ENCODE measurements at places on chromosomes 1 and 21.

DNA sequence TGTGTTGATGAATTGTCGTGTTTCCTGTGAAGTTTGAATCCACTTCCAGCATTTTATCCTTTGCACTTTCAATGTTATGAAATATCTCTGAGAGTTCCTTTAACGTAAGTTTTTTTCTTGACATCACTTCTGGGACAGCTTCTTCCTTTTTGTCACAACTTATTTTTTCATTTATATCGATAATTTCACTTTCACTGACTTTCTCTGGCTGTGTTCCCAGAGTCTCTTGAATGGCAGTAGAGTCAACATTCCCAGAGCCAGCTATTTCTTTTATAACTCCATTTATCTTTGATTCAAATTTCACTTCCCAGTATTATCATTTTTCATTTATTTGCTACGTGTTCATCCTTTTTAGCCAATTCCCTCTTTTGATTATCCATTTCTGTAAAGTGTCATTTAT, 256.5 kb downstream of the PAPPA2 start:
- DNase-seq, result no peak

DNA sequence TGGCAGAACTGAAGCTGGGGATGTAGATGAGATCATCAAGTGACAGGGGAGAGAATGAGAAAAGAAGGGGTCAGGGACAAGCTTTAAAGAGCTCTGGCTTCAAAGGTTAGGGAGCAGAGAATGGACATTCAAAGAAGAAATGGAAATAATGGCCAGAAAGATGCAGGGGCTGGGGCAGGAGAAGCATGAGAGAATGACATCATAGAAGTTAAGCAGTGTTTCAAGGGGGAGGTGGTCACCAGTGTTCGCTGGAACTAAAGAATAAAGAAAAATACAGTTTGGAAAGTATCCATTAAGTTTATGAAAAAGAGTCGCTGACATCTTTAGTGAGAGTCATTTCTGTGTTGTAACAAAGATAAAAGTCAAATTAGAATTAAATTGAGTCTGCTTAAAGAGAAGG, 44.3 kb downstream of the TARBP1 start:
- DNase-seq, result no peak

DNA sequence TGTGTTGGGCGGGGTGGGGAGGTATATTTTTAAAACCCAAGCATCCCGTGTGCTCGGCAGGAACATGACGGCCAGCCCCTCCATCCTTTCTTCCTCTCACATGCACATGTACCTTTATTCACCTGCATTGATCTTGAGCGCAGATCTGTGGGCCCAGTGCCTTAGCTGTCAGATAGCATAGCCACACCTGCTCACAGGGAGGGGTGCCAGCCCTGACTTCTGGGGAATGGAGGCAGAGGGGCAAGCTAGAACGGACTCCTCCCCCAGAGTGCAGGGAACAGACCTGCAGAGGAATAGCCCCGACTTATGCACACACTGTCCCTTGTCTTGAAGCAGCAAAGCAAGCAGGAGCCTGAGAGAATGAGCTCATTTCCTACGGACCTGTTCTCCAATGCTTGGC, 56.1 kb downstream of the DESI2 start:
- no peak for DNase-seq

DNA sequence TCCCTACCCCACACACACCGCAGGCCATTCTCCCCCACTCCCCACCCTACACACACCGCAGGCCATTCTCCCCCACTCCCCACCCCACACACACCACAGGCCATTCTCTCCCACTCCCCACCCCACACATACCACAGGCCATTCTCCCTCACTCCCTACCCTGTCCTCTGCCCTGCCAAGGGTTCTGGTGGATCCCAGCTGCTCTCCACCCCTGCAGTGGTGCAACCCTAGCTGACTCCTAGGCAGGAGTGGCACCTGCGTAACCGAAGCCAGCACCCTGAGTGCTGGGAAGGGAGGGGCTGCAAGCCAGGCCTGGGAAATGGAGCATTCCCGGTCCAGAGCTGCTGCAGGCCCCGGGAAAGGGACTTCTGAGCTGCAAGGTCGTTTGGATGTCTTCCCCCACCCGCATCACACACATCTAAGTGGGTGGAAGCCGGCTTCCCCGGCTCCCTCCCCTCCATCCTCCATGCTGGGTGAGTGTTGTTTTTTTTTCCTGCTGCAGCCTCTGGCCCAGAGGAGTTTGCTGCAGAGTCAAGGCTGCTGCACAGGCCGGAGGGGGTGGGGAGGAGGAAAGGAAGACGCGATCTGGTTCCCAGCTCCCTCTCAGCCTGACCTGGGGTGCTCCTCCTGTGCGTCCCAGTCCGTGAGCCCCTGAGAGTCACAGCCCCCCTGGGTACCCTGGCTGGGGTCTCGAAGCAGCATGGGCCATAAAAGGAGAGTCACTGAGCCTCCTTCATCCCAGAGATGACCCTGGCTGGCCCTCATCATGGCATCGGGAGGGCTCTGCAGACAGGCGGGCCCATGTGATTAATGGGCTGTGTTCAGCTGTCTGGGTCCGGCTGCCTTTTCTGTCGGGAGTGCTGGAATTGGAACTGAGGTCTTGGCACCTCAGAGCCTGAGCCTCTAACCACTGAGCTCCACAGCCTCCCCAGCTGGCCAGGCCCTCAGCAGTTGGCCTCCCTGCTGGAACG, 16.1 kb downstream of the H6PD start:
- DNase-seq, result no peak

DNA sequence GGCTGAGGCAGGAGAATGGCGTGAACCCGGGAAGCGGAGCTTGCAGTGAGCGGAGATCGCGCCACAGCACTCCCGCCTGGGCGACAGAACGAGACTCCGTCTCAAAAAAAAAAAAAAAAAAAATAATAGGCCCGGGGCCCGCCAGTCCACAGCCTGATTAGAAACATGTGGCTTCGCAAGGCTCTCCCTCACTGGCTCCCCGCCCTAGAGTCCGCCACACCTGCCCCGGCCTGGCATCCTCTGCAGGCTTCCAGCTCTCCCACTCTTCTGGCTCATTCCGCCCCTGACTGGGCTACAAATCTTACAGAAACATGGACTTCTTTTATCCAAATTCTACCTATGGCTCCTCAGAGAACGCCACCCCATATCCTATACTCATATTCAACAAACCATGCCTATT, 32.4 kb downstream of the PGBD5 start:
- no peak for DNase-seq

- DNase-seq, result no peak
Observed at GRCh38 chr1:7491818-7492173, 279.3 kb upstream of the VAMP3 start.

- DNase-seq, result no peak
Observed at GRCh38 chr21:34884346-34884929, 164.7 kb downstream of the RUNX1 start.

GRCh38 chr1:7681401-7681800, 89.7 kb upstream of the VAMP3 start:
- DNase-seq, result no peak

GRCh38 chr21:34690041-34690792, 21.4 kb downstream of the CLIC6 start:
- DNase-seq, result no peak

- peak; percentile 13 for DNase-seq
Observed at GRCh38 chr1:14661222-14661621, 62.7 kb downstream of the KAZN start.

DNA sequence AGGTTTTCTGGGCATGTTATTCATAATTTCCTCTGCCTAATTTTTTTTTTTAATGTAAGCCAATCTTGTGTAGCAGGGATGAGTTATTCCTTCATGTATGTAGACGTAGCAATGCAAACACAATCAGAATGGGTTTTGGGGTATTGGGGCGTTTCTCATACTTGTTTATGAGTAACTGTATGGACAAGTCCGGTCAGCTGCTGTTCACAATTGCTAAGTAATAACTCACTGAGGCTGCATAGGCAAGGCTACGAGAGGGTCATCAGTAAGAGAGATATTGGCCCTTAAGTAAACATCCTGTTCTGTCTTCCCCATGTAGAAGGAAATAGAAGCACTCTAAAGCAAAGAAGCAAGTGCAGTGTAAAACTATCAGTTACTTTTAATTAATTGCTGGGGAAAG, 9.5 kb upstream of the TARS2 start:
- DNase-seq, result no peak

DNA sequence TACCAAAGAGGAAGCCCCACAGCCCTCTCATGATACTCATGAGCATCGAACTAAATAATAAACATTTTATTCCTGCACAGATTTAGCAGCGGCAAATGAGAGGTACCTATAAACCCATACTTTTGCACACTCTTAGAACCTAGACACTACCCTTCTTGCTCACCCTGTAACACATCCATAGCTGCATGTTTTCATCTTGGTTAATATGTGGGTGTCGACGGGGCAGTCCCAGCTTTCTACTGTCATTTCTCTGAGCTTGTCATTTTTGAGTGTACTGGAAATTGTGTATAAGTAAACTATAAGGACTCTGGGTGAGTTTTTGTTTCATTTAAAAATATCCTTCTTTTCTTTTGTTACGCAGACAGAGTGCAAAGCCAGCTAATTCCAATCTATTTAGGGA, 25.5 kb downstream of the OVGP1 start:
- no peak for DNase-seq

DNA sequence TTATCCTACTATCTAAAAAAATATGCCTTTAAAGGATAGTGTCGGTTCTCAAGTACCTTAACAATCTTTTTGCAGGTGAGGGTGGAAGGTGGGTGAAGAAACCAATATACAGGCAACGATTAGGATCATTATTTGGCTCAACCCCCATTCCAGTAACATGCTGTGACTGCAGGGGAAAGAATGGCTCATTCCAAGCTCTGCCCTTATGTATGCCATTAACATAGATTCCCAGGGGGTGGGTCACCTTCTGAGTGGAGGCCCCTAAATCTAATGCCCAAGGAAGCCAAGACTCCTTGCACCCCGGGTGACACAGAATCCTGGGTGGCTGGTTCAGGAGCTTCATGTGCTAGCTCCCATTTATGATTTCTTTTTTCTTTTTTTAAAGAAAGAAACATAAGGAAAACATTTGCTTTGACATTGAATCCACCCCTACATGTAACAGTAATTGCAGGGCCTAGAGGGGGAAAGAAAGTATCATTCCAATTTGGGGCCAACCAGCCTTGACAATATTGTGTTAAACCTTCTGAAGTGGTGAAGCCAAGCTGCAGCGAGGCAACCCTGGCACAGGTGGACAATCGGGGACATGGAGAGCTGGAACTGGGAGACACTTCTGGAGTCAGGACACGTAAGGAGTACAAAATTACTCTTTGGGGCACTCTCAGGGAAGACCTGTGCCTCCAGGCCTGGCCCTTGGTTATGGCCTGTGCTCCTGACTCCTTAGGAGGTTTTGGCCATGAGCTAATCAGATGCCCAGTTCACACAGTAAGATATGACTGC, 200.3 kb downstream of the PBX1 start:
- DNase-seq, result no peak

- no peak for DNase-seq
Observed at GRCh38 chr1:156554971-156555370, 17.4 kb downstream of the IQGAP3 start.

DNA sequence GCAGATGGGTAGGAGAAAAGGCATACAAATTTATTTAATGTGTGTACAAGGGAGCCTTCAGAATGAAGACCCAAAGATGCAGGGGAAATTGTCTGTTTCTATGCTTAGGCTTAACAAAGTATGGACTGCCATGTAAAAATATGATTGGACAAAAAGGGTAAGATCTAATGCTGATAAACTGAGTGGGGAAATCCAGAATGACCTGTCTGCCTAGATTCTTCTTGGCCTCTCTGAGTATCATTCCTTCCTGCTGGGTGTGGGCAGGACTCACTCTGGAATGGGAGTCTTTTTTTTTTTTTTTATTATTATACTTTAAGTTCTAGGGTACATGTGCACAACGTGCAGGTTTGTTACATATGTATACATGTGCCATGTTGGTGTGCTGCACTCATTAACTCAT, 61.0 kb downstream of the IGSF5 start:
- DNase-seq, result no peak

GRCh38 chr1:237492359-237492758, 398.4 kb downstream of the ZP4 start:
- DNase-seq, result no peak

GRCh38 chr1:98870959-98871903, 133.4 kb downstream of the PLPPR5 start:
- DNase-seq, result no peak

DNA sequence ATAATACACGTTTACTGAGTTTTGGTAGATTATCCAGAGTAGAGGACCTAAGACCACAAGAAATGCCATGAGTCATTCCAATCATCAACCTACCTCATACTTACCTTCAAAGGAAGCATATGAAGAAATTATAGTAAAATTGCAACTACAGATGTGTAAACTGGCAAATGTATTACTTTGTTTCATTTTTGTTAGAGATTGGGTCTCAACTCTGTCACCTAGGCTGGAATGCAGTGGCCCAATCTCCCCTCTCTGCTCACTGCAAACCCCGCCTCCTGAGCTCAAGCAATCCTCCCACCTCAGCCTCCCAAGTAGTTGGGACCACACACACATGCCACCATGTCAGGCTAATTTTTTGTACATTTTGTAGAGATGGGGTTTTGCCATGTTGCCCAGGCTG, 5.2 kb downstream of the TMCO1 start:
- DNase-seq, result no peak

- DNase-seq, result peak; percentile 81
Observed at GRCh38 chr21:45470773-45471524, 66.0 kb downstream of the COL18A1 start.

DNA sequence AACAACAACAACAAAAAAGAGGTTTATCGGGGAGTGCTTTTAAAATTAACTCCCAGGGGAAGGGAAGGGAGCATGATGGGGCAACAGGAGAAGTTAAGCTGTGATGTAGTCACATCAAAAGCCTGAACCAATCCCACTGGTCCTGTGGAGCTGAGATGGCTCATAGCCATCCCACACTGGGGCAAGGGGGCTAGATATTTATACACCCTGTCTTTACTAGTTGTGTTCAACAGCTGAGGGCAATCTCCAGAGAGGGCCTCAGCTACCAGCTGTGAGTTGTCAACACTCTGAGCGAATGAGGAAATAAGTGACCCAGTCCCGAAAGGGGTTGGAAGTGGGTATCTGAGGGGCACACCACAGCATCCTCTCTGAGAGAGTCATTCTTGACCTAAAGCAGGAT, 31.0 kb upstream of the CREG1 start:
- no peak for DNase-seq

- peak; percentile 32 for DNase-seq
Observed at GRCh38 chr1:95002540-95003432, 70.0 kb downstream of the ALG14 start.

DNA sequence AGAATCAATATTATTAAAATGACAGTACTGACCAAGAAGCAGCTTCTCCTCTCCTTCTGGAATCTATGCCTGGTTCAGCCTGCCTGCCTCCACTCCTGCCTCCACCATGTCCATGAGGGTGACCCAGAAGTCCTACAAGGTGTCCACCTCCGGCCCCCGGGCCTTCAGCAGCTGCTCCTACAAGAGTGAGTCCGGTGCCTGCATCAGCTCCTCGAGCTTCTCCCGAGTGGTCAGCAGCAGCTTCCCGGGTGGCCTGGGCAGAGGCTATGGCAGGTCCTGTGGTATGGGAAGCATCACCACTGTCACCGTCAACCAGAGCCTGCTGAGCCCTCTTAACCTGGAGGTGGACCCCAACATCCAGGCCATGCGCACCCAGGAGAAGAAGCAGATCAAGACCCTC, 822.4 kb upstream of the NEGR1 start:
- no peak for DNase-seq
